ENCODE measurements at places on chromosomes 6 and 20.

DNA sequence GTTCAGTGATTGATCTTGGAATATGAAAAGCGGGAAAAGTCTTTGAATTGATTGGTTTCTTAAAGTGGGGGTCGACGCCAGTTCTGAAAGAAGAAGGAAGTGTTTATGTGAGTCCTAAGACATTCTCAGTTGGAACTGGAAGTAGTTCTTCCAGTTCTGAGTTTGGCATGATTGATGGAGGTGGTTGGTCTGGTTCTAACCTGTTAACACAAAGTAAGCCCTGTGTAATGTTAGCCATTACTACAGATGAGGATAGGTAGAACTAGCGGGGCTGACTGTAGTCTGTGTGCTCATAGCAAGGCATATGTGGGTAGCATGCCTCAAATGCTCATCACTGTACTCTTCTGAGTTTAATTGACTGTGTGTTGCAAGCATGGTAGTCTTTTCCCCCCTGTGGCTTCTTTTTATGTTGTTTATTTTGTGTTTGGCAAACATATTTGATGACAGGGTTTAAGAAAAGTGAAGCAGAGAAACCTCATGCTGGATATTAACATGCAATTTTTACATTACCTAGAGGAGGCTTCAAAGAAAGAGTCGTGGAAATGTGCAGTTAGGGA, 24.9 kb downstream of the CITED2 start:
- no peak for DNase-seq

GRCh38 chr6:89071036-89071435, 9.5 kb upstream of the PNRC1 start:
- DNase-seq = no peak

GRCh38 chr6:25309886-25310285, 30.7 kb downstream of the CARMIL1 start:
- DNase-seq = no peak

GRCh38 chr6:106379951-106380350, 19.4 kb downstream of the CRYBG1 start:
- DNase-seq = no peak

DNA sequence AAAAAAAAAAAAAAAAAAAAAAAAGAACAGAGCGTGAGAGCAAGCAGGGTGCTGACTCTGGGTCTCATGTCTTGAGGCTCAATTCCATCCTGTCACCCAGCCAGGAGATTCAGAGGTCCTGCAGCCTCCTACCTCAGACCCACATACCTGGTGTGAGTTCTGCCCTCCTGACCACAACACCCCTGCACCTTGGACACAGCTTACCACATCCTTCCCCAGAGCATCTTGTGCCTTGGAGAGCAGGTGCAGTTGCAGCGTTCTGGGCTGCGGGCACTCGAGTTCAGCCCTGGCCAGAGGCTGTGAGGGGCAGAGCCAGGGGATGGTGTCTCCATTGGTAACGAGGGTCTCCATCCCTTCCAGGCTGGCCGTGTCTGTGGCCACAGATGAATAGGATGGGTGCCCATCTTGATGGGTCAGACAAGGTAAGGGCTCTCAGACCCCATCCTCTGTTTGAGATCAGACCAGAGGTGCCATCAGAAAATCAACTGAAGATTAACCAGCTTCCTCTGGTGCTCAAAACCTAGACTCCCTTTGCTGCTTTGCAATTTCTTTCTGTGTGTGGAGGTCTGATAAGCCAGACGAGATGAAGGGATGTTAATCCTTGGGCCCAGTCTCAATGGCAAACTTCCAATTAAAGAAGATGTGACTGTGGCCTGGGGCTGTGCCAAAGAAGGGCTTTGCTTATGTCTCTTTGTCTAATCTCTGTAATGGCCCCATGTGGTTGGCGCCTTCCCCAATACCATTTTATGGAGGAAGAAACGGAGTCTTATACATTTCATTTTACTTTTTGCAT, 14.7 kb upstream of the ZNF831 start:
- DNase-seq = no peak

- no peak for DNase-seq
These were observed 17.6 kb downstream of the RNF8 start for GRCh38 chr6:37371154-37372083.

DNA sequence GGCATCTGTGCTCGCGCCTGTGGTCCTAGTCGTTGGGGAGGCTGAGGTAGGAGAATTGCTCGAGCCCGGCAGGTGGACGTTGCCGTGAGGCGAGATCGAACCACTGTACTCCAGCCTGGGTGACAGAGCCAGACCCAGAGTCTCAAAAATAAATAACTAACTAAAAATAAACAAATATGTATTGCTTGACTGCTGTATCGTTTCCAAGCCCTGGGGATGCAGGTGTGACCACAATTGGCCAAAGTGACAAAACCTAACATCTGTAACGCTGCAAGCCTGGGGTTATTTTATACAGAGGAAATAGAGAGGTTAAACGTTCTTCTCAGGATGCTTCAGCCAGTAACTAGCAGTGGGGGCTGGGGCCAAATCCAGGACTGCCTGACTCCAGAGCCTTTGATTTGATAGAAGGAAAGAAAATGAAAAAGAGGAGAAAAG, 1.9 kb upstream of the SRSF3 start:
- DNase-seq = no peak

DNA sequence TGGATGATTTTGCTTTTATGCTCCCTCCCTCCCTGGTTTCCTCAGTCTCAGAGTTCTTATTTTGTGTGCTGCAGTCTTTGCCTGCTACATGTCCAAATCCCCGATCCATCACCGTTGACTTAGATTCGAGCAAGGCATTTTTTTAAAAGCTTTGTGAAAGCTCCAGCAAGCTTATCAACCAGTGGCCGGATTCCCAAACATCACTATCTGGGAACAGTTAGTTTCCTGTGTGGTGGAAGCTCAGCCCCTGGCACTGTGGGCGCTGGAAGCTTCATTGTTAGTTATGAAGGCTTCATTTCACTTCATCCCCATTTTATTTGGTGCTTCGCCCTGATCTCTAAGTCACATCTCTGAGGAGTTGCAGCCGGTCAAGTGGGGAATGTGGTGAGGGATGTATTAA, 44.7 kb downstream of the DEK start:
- no peak for DNase-seq

DNA sequence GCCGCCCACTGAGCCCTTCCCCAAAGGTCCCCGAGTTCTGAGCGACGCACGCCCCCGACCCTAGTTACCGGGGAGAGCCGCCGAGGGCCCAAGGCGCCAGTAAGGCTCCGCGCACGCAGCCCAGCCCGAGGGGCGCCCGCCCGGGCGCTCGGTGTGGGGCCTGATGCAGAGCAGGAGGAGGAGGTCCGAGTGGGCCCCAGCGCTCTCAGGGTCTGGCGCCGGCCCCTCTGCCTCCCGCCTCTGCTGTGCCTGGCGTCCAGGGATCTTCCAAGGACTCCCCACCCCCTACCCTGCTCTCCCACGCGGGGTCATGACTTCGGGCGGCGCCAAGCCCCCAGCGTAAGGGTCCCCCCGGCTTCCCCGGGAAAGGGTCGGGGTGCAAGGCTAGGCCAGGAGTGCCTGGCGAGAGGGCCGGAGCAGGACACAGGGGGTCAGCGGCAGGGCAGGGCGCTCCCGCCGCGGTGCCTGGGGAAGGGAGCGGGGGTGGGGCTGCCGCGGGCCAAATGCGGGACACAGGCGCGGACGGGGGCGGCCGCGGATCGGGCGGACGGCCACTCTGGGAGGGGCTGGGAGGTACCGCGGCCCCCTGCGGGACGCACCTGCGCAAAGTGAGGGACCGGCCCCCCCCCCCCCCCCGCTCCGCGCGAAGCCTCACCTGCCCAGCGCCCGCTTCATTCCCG, 637 bp downstream of the ABHD12 start:
- DNase-seq = peak; percentile 67

DNA sequence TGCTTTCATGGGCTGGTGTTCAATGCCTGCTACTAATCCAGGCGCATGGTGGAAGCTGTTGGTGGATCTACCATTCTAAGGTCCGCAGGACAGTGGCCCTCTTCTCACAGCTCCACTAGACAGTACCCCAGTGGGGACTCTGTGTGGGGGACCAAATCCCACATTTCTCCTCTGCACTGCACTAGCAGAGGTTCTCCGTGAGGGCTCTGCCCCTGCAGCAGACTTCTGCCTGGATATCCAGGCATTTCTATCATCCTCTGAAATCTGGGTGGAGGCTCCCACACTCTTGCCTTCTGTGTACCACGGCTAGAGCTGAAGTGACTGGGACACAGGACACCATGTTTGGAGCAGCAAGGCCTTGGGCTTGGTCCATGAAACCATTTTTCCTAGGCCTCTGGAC, 134.1 kb upstream of the C6orf118 start:
- DNase-seq = no peak

DNA sequence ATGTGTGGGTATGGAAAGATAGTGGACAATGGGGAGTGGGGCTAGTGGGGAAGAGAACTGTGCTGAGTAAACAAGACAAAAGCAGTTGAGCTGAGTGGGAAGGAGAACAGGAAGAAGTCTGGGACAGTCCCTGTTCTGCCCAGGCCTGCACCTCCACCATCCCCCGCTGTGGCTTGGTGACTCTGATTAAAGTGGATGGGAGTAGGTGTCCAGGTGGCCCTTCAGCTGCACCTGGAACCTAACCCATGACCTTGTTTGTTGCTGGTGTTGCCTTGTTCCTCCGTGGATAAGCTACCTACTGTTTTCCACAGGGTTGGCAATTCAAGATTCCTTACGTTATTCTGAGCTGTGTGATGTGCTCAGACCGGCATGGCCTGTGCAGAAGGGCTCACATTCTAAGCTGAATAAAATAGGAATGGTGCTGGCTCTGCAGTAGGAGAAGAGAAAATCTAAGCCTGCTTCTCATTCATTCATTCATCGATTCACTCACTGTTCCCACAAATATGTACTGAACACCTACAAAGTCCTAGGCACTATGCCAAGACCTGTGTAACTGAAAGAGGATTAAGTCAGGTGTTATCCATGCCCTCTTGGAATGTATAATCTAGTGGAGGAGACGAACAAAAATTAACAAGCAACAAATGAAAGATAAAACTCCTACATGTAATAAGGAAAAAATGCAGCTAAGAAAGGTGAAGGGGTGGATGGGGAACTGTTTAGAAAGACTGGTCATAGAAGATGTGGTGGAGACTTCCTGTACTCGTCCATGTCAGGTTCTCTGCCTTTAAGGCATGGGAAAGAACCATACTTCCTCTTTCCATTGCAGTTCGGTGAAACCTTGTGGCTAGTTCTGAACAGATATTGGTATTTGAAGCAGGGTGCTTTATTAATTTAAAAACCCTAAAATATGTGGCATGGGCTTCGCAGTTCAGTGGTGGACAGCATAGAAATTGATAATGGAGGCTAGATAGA, 10.1 kb upstream of the CALHM6 start:
- no peak for DNase-seq

- no peak for DNase-seq
These were observed 35.0 kb upstream of the RNF24 start for GRCh38 chr20:4050203-4050980.

DNA sequence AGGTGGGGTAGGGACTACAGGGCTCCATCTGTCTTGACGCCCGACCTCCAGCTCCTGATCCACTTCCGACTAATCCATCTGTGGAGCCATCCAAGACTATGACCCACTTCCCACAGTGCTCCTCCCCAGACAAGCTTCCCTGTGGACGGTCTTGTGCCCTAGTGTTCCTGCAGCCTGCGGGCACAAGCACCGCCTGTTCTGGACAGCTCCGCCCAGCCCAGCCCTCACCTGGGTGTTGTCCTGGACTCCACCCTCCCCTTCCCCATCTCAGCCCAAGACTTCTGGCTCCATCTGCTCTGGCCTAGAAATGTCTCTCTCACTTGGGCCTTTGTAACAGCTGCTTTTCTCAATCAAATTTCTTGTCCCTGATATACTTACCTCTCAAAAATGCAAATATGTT, 102.0 kb downstream of the MAFB start:
- no peak for DNase-seq

- peak; percentile 0 for DNase-seq
These were observed 82.2 kb upstream of the SLC22A16 start for GRCh38 chr6:110558575-110558974.

DNA sequence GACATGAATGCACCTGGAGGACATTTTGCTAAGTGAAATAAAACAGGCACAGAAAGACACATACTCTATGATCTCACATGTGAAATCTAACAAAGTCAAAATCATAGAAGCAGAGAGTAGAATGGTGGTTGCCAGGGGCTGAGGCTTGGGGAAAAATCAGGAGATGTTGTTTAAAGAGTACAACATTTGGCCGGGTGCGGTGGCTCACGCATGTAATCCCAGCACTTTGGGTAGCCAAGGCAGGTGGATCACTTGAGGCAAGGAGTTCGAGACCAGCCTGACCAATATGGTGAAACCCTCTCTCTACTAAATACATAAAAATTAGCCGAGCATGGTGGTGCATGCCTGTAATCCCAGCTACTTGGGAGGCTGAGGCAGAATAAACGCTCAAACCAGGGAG, 26.0 kb upstream of the LOC128125822 start:
- DNase-seq = no peak
